ENCODE measurements at places on chromosomes 2 and 18.
A peak's percentile ranks its signal among the peaks of the same experiment; 100 is the strongest.

GRCh38 chr2:36462311-36462935 is 106.8 kb downstream of the CRIM1 start:
- DNase-seq = no peak
- no peaks in the 10 kb centered on the region for H3K4me1 ChIP-seq
- H3K36me3 ChIP-seq = peaks cover 26% of the 10 kb centered on the region
- no peak overlapping the region for H3K4me3 ChIP-seq
- H3K27ac ChIP-seq = peak overlapping the region; percentile 86

DNA sequence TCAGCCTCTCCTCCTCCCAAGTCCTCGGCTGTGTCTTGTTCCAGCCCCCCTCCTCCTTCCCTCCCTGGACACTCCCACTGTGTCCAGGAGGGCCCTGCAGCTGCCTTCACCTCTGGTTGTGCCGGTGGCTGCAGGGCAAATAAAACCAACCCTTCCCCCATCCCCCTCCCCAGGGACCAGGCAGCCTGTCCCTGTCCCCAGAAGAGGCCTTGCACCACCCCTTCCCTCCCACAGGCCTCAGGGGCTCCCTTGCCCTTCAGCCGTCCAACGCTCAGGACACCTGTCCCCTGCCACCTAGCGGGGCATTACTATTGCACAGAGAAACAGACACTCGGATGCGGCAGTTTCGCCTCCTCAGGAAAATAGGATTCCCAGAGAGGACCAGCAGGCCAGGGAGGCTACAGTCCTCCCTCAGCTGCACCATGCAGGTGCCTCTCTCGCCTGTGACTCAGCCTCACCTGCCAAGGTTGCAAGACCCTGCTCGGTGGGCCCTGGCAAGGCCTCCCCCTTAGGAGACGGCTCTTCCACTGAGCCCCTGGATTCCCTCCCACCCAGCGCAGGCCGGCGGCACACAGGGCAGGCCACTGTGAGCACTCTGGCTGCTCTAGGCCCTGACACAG is 5.5 kb upstream of the GPC1 start:
- no peak overlapping the region for H3K4me3 ChIP-seq
- no peak overlapping the region for H3K27ac ChIP-seq
- H3K27me3 ChIP-seq = peaks cover 28% of the 10 kb centered on the region
- peak; percentile 18 for DNase-seq

GRCh38 chr2:37569986-37570679 is 101.3 kb downstream of the CDC42EP3 start:
- H3K27me3 ChIP-seq = no peaks in the 10 kb centered on the region
- H3K27ac ChIP-seq = no peak overlapping the region
- DNase-seq = no peak
- no peak overlapping the region for H3K4me3 ChIP-seq
- peaks cover 6% of the 10 kb centered on the region for H3K4me1 ChIP-seq

- H3K4me3 ChIP-seq = no peak overlapping the region
- no peaks in the 10 kb centered on the region for H3K36me3 ChIP-seq
- H3K27ac ChIP-seq = peak overlapping the region; percentile 22
These were observed 153.2 kb downstream of the HAUS1 start for GRCh38 chr18:46257366-46257765.

DNA sequence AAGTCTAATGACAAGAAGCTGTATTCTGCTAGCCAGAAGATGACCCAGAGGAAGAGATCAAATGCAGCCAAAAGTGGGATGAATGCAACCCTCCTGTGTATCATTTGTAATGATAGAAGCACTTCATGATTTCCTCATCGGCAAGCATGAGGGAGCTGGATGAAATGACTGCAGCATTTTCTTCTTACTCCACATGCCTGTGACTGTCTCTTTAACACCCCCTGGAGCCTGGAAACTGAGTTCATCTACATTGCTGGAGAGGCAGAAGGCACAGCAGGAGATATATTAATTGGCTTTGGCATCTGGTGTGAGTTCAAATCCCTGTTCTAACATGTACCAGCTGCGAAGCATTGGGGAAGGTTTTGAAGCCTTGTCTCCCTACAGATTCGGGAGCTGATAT is 37.7 kb downstream of the ID2 start:
- H3K27ac ChIP-seq = no peak overlapping the region
- no peaks in the 10 kb centered on the region for H3K27me3 ChIP-seq
- H3K36me3 ChIP-seq = 0 out of 2 replicates have a peak, but pooled peaks cover 3% of the 10 kb centered on the region
- no peak overlapping the region for H3K4me3 ChIP-seq

- H3K4me3 ChIP-seq = no peak overlapping the region
- no peak overlapping the region for H3K27ac ChIP-seq
- no peaks in the 10 kb centered on the region for H3K4me1 ChIP-seq
- H3K36me3 ChIP-seq = no peaks in the 10 kb centered on the region
- no peak for DNase-seq
These were observed 72.1 kb downstream of the EDAR start for GRCh38 chr2:108916796-108917421.

- no peak overlapping the region for H3K27ac ChIP-seq
- H3K27me3 ChIP-seq = no peaks in the 10 kb centered on the region
- peaks cover 21% of the 10 kb centered on the region for H3K4me1 ChIP-seq
- DNase-seq = no peak
- no peak overlapping the region for H3K4me3 ChIP-seq
- no peaks in the 10 kb centered on the region for H3K36me3 ChIP-seq
These were observed 150.5 kb downstream of the EN1 start for GRCh38 chr2:118696786-118697465.

- no peaks in the 10 kb centered on the region for H3K27me3 ChIP-seq
- peak; percentile 66 for DNase-seq
- H3K36me3 ChIP-seq = no peaks in the 10 kb centered on the region
- no peak overlapping the region for H3K4me3 ChIP-seq
These were observed 233.7 kb downstream of the METTL4 start for GRCh38 chr18:2337552-2338141.

DNA sequence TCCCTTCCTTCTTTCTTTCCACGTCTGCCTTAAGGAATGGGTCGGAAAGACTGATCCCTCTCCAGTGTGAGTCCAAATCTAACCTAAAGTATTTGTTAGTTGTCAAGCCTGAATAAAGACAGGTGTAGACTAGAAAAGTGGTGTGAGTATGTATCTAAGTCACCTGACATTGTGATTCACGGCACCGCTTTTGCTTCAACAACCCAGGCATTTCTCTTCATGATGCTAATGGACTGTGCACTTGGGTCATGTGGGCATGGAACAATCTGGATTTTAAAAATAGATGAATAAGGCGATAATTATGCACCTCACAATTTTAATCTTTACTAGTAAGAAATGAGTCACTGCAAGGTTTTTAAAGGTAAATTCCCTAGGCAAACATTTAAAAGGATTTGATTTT is 107.5 kb downstream of the LIPG start:
- H3K27me3 ChIP-seq = peaks cover under 1% of the 10 kb centered on the region
- H3K36me3 ChIP-seq = no peaks in the 10 kb centered on the region
- DNase-seq = no peak
- H3K4me3 ChIP-seq = no peak overlapping the region
- H3K4me1 ChIP-seq = peaks cover 20% of the 10 kb centered on the region

DNA sequence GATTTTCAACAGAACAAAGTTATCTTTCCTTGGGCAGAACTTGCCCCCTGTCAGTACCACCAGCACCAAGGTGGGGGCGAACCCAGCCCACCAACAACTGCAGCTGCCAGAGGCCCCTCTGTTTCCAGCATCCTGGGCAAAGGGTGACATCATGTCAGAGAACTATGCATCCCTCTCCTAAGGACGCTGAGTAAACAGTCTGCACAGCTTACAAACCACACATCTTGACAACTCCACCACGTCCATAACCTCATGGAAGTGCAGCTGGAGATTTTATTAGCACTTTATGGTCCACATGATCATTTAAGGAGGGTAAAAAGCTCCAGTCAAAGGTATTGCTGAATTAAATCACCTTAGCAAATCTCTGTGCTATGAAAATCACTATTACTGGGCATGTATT is 40.4 kb downstream of the PIEZO2 start:
- no peaks in the 10 kb centered on the region for H3K27me3 ChIP-seq
- no peak for DNase-seq
- H3K27ac ChIP-seq = no peak overlapping the region
- no peaks in the 10 kb centered on the region for H3K36me3 ChIP-seq
- H3K4me1 ChIP-seq = peaks cover 7% of the 10 kb centered on the region

- H3K4me1 ChIP-seq = no peaks in the 10 kb centered on the region
- H3K4me3 ChIP-seq = no peak overlapping the region
- H3K27ac ChIP-seq = no peak overlapping the region
- H3K36me3 ChIP-seq = peaks cover 15% of the 10 kb centered on the region
These were observed 27.5 kb downstream of the COA5 start for GRCh38 chr2:98580656-98581284.

GRCh38 chr2:29218550-29219125 is 103.4 kb downstream of the CLIP4 start:
- H3K36me3 ChIP-seq = no peaks in the 10 kb centered on the region
- no peak overlapping the region for H3K4me3 ChIP-seq
- H3K27me3 ChIP-seq = no peaks in the 10 kb centered on the region
- no peak overlapping the region for H3K27ac ChIP-seq
- no peak for DNase-seq

GRCh38 chr2:144759746-144760145 is 239.8 kb upstream of the ZEB2 start:
- no peak overlapping the region for H3K4me3 ChIP-seq
- H3K36me3 ChIP-seq = no peaks in the 10 kb centered on the region
- H3K27ac ChIP-seq = no peak overlapping the region

- no peak overlapping the region for H3K27ac ChIP-seq
- no peaks in the 10 kb centered on the region for H3K27me3 ChIP-seq
- H3K4me3 ChIP-seq = no peak overlapping the region
- no peaks in the 10 kb centered on the region for H3K36me3 ChIP-seq
- H3K4me1 ChIP-seq = 0 out of 2 replicates have a peak, but pooled peaks cover 3% of the 10 kb centered on the region
- no peak for DNase-seq
These were observed 14.7 kb upstream of the OTOS start for GRCh38 chr2:240155048-240155744.

GRCh38 chr2:112910219-112910618 is 746 bp upstream of the IL37 start:
- no peak for DNase-seq
- 0 out of 2 replicates have a peak, but pooled peaks cover 3% of the 10 kb centered on the region for H3K4me1 ChIP-seq
- no peak overlapping the region for H3K4me3 ChIP-seq
- peaks cover 4% of the 10 kb centered on the region for H3K36me3 ChIP-seq

DNA sequence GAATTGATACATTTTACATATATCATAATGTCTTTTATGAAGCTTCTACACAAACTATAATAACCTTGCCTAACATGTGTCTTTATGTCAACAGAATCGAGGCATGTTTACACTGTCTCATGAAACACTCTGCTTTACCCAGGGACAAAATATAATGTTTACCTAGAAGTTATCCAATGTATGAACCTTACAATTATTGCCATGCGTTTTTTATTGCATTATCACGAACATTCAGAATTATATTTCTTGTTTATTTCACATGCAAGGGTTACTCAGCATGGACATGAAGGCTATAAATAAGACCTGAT is 19.8 kb downstream of the LONRF2 start:
- H3K27me3 ChIP-seq = peaks cover 4% of the 10 kb centered on the region
- H3K27ac ChIP-seq = no peak overlapping the region
- H3K4me3 ChIP-seq = no peak overlapping the region
- DNase-seq = no peak
- peaks cover 9% of the 10 kb centered on the region for H3K36me3 ChIP-seq

DNA sequence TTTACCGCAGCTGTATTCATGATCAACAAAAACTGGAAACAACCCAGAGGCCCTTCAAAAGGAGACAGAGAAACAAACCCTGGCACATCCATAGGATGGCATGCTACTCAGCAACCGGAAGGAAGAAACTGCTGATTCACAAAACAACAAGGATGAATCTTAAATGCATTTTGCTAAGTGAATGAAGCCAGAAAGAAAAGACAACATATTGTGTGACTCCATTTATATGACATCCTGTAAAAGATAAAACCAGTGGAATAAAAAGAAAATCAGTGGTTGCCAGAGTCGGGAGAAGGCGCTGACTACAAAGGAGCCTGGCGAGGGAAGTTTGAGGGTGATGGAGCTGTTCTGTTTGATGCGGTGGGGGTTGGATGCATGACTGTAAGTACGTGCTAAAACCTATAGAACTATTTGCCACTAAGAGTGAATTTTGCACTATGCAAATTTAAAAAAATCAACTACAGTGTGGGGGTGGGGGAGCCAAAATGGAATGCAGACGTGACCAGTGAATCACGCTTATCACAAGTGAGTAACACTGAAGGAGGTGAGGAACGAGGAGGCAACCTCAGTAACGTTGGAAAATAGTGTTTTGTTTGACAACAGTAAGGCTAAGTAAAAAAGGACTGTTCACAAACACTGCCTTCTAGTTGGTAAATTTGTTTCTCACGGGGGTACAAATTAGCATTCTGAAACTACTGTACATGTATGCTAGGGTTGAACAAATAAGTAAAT is 108.9 kb downstream of the INHBB start:
- DNase-seq = no peak
- no peak overlapping the region for H3K27ac ChIP-seq
- H3K36me3 ChIP-seq = peaks cover 6% of the 10 kb centered on the region
- H3K27me3 ChIP-seq = peaks cover 81% of the 10 kb centered on the region
- no peak overlapping the region for H3K4me3 ChIP-seq
- no peaks in the 10 kb centered on the region for H3K4me1 ChIP-seq

DNA sequence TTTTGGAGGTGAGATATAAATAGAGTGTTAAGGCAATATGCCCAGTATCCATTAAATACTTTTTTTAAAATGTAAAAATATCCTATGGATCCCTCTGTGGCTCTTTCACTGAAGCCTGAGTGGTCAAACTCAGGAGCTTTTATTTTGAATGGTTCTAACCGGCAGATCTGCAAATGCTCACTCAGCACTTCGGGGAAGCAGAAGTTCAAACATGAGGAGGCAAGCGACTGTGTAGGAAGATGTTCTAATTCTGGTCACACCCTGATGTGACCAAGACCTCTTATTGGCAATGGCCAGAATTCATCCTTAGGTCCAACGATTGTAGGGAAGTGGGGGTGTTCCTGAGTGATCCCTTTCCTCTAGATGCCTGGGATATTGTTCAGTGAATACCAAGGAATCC is 168.8 kb downstream of the CDCA7 start:
- H3K4me1 ChIP-seq = no peaks in the 10 kb centered on the region
- DNase-seq = no peak
- H3K27ac ChIP-seq = no peak overlapping the region
- H3K27me3 ChIP-seq = no peaks in the 10 kb centered on the region

DNA sequence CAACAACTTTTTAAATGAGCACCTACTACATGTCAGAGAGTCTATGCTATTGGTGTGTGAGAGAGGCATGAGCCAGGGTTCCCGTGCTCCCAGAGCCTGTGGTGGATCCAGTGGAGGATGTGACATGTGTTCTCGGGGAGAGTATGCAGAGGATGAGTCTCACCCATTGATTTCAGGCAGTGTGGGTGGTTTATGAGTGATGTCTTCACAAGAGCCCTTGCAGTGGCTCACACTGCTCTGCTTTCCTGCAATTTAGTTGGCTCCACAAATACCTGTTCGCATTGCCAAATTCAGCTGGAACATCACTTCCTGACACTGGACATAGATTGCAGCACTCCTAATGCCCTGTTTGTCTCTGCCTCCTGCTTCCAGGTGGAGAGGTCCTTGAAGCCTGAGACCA is 243.6 kb upstream of the CXCR4 start:
- no peak for DNase-seq
- H3K4me1 ChIP-seq = 0 out of 2 replicates have a peak, but pooled peaks cover 6% of the 10 kb centered on the region
- no peaks in the 10 kb centered on the region for H3K36me3 ChIP-seq

DNA sequence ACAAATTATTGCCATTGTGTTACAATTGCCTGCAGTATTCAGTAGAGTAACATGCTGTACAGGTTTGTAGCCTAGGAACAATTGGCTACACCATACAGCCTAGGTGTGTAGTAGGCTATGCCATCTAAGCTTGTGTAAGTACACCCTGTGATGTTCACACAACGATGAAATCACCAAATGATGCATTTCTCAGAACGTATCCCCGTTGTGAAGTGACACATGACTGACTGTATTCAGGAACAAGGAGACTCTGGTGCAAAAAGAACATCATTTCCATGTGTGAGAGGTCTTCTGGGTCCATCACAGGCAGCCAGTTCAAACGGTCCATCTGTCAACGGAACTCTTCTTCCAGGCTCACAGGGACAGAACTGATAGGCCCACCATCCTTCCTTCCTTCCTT is 263.7 kb downstream of the ANAPC1 start:
- H3K27ac ChIP-seq = no peak overlapping the region
- no peak for DNase-seq
- no peak overlapping the region for H3K4me3 ChIP-seq
- no peaks in the 10 kb centered on the region for H3K27me3 ChIP-seq
- H3K4me1 ChIP-seq = peaks cover 17% of the 10 kb centered on the region
